ENCODE measurements at places on chromosomes 7 and 10.

DNA sequence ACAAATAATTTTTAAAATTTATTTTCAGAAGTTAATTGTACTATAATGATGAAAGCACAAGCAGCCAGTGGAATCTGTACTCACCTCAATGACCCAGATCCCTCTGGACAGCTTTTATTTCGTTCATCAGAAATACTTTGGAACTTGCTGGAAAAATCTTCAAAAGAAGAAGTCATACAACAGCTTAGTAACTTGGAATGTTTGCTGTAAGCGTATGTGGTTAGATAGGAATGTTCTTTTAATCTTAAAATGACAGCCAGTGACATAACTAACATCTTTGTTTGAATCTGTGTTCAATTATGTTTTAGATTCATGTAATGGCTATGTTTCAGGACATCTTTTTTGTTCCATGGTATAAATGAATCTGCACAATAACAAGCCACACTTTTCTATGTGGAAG is 26.8 kb downstream of the CFAP69 start:
- no peak for DNase-seq

- DNase-seq: no peak
Measured at GRCh38 chr10:22427890-22428571, 82.7 kb downstream of the SPAG6 start.

- DNase-seq: no peak
Measured at GRCh38 chr10:13823096-13823708, 236.4 kb downstream of the PRPF18 start.

DNA sequence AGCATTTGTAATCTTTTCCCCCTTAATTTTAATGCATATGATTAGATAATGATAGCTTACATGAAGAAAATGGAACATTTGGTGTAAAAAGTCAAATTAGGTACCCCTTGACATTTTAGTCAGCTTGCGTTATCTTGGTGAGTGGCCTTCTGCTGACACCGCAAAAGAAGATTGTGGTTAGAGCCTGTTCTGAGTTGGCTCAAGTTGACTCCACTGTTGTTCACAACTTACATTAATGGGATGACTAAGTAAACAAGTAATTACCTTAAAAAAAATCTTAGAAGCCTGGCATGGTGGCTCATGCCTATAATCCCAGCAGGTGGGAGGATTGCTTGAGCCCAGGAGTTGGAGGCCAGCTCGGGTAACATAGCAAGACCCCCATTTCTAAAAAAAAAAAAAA is 24.2 kb downstream of the TRRAP start:
- DNase-seq: no peak

DNA sequence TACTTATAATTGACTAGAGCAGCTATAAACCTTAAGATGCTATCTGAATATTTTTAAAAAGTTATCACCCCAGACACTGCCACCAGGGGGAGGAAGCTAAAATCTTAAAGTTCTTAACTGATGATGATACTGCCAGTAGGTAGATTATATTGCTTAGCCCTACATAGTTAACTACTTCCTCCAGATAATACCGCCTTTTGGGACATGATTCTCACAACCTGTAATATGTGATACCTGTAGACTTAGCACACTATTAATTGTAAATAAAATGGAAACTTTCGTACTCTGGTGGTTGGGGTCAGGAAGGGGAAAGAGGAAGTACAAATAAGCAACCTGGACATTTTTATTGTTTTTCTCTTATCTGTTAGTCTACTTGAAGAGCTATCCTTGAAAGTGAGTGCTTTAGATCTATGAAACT is 268.9 kb downstream of the ADK start:
- no peak for DNase-seq

DNA sequence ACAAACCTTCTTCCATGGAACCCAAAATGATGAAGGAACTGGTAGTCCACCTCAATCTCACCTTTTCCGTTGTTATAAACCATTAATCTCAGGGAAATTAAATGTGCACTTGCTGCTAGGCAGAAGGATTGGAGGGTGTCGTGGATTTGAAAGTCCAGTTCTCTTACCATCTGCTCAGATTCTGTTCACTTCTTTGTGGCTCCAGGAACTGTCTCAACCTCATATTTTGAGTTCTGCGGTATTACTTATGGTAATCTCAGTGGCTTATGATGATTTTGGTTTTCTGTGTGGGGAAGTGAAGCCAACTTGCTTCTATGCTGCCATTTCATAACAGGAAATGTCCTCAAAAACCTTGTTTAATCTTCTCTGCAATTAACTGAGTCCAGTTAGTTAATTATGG is 136.4 kb downstream of the CDC14C start:
- no peak for DNase-seq

DNA sequence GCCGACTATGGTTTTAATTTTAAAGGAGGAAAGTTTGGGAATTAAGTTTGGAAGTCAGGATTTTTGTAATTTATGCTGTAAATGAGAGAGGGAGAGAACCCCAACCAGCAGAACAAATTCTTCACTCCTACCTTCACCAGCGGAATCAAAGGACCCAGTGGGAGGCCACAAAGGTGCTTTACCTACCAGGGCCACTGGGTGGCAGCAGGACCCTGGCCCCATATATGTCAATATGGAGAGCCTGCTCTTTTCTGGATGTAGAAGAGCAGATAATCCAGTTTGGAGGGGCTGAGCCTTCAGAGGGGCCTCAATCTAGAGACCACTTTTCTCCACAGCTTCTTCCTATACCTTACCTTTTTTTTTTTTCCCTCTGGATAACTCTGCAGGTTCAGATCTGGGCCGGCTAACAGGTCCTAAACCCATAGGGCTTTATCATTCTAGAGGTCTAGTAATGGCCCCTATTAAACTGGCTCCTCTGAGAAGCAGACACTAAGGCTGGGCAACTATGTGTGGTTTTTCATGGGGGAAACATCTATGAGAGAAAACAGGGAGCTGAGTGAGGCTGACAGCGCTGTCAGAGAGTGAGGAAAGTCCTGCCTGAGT is 8.5 kb upstream of the SCD start:
- peak; percentile 75 for DNase-seq

GRCh38 chr7:50837965-50838364 is 55.3 kb upstream of the GRB10 start:
- DNase-seq: no peak

DNA sequence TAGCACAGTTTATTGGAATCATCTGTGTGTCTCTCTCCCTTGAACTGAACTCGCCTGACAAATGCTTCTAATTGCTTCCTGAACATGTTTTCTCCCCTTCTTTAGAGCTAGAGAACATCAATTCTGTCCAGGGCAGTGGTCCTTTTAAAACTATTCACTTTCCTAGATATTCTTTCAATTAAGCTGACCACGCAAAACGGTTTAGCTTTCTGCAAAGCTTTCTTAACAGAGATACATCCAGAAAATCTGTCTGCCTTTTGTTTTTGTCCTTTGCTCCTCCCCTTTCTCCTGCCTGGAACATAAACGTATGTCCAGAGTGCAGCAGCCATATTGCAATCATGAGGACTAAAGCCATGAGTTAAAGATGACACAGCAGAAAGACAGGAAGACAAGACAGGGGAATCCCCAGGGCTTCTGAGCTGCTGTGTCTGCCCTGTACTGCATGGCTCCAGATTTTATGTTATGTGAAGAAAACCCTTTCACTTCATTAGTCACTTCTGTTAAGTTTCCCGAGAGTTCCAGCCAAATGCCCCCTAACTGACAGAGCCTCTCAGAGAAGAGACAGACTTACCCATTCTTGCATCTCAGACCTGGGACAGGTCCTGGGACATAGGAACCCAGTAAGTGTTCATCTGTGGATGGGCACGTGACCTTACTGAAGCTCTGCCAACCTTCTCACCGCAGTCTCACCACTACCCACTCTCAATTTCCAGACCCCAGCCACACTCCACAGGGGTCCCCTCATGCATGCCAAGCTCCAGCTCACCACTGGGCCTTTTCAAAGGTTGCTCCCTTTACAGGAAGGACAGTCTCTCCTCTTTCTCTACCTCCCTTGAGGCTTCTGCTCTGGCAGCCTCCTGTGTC is 35.0 kb upstream of the CPXM2 start:
- no peak for DNase-seq

GRCh38 chr7:151451626-151452571 is 12.0 kb upstream of the CRYGN start:
- DNase-seq: no peak

All from activated naive CD4-positive, alpha-beta T cell (primary cell).